ENCODE measurements at places on chromosomes 2 and 18.

DNA sequence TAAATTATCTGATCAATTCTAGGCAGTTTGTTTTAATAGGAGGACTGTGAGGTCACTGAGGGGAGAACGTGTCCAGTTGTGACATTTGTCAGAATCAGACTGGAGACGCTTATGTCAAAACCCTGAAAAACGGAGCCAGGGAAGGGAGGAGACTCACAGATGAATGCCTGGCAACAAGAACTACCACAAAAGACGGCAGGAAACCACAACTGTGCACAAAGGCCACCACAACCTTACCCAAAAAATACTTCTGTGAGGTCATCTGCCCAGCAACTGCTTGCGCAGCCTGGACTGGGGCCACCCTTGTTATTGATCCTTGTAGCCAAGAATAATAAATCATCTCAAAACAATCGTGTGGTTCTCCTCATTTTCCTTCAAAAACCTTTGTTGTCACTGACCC is 173.0 kb upstream of the ALKAL2 start:
- no peak for DNase-seq

DNA sequence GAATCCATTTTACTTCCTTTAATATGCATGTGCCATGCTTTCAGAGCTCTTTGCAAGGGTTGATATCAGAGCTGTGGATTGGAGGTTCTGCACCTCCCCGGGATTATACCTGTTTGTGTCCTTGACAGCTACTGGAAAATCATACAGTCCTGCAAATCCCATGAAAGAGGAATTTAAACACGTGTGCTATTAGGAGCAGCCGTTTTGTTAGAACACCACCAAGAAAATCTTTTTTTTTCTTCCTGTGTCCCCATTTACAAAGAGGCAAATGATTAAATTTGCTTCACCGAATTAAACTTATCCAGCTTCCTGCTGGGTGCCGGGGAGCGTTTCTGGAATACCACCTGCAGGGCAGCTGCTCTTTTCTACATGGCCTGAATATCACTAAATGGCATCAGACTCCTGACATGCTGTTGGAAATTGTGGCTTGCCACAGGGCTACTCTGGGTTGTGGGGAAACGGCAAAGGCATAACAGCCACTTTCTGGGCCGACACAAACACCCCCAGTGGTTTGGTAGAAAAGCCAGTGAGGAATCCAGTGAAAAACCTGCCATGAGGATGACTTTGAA is 23.4 kb upstream of the SOX11 start:
- DNase-seq: no peak

- DNase-seq: no peak
These were observed 171.9 kb downstream of the KLHL29 start for GRCh38 chr2:23556929-23557328.

DNA sequence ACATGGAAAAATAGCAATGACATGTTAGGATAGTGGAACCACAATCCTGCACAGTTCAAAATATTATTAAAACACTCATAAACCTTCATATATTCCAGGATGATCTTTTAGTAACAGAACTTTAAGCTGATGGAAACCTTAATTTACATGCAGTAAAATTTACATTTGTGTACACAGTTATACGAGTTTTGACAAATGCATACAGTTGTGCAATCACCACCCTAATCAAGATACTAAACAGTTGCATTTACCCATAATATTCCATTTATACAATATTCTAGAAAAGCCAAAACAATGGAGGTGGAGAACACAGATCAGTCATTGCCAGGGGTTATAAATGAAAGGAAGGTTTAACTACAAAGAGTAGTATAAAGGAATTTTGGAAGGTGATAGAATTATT is 117.6 kb downstream of the EXOC6B start:
- DNase-seq: no peak

GRCh38 chr2:10446631-10447030 is 1.5 kb downstream of the ODC1 start:
- DNase-seq: no peak

DNA sequence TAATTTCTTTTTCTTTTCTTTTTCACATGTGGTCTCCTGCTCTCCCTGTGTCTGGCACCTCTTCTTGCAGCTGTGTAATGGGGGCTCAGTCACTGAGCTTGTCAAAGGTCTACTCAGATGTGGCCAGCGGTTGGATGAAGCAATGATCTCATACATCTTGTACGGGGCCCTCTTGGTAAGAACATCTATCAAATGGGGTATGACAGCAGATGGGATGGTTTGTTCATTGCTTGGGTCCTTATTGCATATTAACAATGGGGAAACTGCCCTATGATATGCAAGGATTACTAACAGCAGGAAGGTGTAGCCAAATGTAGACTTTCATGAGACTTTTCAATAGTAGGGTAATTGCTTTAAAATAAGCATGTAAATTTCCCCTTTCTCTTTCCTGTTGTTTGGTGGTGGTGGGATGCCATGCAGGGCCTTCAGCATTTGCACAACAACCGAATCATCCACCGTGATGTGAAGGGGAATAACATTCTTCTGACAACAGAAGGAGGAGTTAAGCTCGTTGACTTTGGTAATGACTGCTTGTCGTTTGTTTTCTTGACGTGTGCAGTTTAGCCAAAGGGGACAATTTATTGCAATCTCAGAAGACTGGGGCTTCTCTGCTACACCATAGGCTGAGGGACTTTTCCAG is 36.5 kb downstream of the MYO3B start:
- DNase-seq: no peak

GRCh38 chr2:240922245-240922981 is 16.3 kb downstream of the CROCC2 start:
- DNase-seq: no peak

GRCh38 chr18:2518473-2518872 is 52.8 kb downstream of the METTL4 start:
- DNase-seq: no peak

- no peak for DNase-seq
These were observed 159.1 kb upstream of the ALPP start for GRCh38 chr2:232219496-232219870.

- no peak for DNase-seq
These were observed 47.2 kb downstream of the PLEK start for GRCh38 chr2:68412127-68412819.

GRCh38 chr2:46657042-46657504 is 177.7 kb downstream of the TMEM247 start:
- DNase-seq: no peak

GRCh38 chr18:23816021-23816420 is 126.8 kb downstream of the LAMA3 start:
- DNase-seq: no peak

DNA sequence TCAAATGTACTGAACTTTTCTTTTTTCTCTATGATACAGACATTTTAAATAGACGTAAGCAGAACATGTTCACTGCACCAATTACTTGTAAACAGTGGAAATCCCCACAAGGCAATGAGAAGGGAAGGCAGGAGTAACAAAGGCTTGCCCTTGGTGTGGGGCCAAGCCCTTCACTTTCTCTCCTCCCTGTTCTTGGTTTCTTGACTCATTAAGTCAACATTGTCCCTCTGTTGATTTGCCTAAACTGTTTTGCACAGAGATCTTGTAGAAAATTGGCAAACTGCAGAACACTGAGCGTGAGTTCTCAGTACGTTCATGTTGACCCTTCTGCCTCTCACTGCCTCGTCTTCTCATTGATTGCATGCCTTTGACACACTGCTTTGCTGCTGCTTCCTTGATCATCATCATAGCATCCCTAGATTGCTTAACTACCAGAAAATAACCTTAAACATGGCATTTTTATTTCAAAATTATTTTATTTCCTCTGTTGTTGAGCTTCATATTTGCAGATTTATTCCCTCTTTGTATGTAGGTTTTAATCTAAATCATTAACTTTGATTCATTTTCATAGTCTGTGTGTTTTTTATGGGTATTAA is 257.7 kb downstream of the PTGR3 start:
- peak; percentile 47 for DNase-seq

GRCh38 chr2:204645018-204645773 is 99.9 kb downstream of the PARD3B start:
- no peak for DNase-seq

DNA sequence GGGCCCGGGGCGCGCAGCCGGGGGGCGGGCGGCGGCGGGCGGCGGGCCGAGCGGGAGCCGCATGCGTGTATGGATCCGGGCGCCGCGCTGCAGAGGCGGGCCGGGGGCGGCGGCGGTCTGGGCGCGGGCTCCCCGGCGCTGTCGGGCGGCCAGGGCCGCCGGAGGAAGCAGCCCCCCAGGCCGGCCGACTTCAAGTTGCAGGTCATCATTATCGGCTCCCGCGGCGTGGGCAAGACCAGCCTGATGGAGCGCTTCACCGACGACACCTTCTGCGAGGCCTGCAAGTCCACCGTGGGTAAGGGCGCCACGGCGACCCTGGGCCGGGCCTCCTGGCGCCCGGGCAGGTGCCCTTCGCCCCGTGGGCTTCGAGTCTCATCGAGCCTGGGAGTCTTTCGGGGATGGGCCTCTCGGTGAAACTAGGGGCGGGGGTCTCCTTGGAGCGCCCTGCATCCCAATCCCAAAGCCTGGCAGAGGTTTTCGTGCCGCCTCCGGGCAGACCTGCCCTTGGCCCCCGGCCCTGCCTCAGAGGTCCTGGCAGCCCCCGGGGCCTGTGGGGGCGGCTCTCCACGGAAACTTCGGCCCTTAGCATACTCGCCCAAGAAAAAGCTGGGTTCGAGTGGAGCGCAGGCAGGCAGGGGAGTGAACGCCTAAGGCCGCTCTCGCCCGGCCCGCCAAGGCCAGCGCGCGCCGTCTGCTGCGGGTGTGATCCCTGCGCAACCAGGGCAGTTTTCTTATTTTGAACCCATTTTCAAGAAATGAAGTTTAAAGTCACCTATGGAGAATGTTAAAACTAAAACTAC is 622 bp downstream of the RAB12 start:
- DNase-seq: no peak

DNA sequence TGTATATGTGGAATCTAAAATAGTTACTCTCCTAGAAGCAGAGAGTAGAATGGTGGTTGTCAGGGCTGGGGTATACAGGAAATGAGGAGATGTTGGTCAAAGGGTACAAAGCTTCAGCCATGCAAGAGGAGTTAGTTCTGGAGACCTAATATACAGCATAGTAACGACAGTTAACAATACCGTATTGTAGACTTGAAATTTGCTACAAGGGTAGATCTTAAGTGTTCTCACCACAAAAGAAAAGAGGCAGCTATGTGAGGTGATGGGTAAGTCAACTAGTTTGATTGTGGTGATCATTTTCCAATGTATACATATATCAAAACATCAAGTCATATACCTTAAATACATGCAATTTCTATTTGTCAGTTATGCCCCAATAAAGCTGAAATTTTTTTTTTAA is 98.2 kb upstream of the CYP1B1 start:
- no peak for DNase-seq

DNA sequence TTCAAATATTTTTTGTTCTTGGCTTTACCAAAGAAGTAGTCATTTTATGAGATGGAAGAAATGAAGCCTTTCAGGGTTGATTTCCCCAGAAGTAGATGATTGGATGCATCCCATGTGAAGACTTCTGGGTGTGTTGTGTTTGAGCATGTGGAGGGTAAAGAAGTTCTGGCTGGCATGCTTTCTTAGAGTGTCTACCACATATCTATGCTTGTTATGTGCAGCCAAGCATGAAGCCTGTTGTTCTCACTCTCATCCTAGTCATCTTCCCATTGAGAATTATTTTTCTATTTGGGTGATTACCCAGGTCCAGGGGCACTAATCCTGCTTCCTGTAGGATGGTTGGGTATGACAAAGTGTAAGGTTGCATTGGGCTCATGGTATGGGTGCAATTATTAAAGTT is 472.9 kb downstream of the PTPRM start:
- no peak for DNase-seq

GRCh38 chr2:152400607-152401214 is 65.7 kb downstream of the FMNL2 start:
- DNase-seq: no peak

GRCh38 chr2:85273738-85274731 is 53.8 kb downstream of the TGOLN2 start:
- DNase-seq: no peak

DNA sequence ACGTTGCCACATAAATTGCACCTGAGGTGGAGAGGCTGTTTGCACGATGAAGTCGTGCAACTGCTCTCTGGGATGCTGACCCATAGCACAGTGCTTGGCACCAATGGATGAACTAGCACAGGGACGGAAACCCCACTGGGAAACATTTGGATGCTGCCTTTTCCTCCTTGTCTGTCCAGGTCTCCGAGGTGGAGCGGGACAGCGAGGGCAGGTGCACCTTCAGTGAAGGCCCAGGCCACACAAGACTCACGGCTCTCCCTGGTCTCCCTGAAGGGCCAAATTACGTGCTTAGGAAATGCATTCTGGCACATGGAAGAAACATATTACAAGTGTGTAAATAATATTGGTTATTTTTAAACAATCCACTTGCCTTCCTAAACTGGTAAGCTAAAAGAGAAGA is 70.3 kb downstream of the TPO start:
- DNase-seq: no peak

DNA sequence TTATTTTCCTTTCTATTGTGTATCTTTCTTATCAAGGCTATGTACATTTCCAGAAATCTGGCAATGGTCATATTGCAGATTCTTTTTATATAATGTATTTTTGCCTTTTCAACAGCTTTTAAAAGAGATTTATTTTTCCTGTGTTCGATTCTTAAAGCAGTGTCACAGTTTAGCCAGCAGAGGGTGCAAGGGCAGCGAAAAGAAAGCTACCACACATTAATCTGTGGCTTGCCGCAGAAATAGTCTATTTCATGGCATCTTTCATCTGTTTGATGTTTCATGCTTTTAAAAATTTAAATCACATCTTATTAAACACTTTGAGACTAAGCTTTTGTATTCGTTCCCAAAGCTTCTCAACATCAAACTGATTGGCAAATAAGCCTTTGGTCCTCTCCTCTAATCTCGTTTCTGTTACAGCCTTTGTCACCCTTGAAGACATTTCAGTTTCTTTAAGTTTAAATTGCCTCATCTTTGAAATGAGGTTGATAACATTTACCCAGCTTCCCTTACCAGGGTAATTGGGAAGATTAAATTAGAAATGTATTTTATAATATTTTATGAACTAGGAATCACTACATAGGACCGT is 73.3 kb downstream of the PIK3C3 start:
- no peak for DNase-seq

DNA sequence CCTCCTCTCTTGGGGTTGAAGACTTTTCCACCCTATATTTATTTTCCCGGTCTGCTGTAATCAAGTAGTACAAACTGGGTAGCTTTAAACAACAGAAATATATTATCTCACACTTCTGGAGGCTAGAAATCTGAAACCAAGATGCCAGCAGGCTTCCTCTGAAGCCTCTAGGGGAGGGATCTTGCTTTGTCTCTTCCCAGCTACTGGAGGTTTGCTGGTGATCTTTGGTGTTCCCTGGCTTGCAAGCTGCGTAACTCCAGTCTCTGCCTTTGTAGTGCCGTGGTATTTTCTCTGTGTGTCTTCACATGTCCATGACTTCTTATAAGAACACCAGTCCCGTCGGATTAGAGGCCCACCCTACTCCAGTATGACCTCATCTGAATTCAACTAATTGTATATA is 44.4 kb downstream of the MYO3B start:
- DNase-seq: no peak
